Kidney (tissue), 22 donors: ENCODE measurements at places on chromosomes 2 and 18.

GRCh38 chr2:136008205-136008865 lies 22.9 kb upstream of the DARS1 start:
- DNase-seq, result no peak

GRCh38 chr2:850429-850828 lies 100.2 kb upstream of the SNTG2 start:
- no peak for DNase-seq

DNA sequence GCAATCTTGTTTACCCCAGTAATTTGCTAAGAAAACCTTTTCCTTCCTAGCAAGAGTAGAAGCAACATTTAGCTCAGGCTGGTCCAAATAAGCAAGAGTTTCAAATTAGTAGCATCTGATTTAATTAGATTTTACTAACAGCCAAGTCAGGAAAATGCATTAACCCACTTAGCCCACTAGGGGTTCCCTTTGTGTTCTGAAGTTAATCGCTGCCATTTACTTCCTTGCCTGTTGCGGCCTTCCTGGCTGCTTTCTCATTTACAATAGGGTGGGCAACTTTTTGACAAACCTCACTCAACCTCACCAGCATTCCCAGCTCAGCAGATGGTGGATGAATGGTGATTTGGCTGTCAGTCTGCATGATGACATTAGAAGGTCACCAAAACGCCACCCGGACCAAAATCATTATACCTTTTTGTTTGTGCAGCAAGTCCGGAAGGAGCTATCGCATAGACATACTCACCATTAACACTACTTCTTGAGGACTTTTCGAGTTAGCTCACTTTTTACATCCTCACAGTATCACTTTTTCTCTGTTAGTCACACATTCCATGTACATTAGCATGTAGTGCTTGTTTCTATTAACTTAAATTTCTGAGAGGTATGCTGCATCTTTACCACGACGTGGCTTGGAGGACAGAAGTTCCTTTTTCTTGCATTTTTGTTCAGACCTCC lies 101.5 kb upstream of the SETBP1 start:
- no peak for DNase-seq

DNA sequence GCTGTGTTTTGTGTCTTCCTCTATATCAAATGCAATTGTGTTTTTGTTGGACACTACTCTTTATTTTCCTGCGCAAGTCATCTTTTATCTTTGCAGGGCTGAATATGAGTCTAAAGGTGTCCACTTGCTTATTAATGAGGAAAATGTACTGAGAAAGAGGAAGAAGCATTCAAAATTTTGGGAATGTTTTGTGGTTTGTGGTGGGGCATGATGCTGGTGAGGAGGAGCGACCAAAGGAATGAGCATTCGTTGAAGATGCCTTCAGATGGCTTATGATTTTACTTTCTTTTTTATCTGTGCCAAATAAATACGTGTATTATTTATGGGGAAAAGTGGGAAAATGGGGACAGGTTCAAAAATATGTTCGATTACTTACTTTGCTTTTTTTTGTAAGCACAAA lies 63.9 kb upstream of the SMIM21 start:
- no peak for DNase-seq

GRCh38 chr2:110886826-110887573 lies 154.6 kb downstream of the ACOXL start:
- no peak for DNase-seq

DNA sequence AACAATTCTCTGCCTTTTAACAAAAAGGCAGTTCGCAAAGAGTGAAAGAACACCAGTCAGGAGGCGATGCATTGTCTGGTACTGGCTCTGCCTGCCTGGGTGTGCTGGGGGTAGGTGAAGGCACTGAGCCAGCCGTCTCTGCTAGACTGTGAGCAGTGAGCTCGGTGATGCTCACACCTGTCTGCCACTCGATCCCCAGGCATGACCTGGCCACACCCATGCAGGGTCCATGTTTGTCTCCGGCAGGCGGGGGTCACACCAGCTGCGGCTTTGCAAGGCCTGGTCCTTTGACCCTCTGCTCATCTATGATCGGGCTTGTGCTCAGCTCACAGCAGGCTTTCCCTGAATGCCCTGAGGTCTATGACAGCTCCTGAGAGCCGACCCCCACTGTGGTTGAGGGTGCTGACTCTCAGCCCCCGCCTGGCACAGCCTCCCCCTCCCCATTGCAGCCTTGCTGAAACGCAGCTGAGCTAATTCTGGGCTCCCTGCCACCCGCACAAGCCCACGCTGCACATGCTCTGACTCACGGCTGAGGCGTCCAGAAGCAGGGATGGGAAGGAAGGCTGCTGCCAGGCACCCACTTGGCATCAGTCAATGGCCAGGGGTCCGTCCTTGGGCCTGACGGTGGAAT lies 23.7 kb downstream of the CRACDL start:
- DNase-seq, result peak; percentile 33

GRCh38 chr2:231604685-231605606 lies 12.3 kb downstream of the TEX44 start:
- DNase-seq, result peak; percentile 100

- DNase-seq, result no peak
Observed at GRCh38 chr18:26792661-26793060, 72.8 kb downstream of the AQP4 start.

DNA sequence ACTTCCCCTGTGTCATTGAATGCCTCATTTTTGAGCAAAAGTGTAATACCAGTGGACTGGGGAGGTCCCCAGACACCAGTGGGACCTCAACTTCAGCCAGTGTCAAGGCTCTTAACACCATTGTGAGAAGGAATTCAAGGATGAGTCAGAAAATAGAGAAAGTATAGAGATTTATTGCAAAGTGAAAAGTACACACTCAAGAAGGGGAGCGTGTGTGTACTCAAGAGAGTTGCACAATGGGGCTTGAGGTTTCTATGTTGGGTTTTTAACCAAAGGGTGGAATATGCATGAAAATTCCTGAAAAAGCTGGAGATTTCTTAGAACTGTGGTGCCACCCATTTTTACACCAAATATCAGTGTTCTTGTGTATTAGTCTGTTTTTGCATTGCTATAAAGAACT lies 81.9 kb downstream of the ADCYAP1 start:
- no peak for DNase-seq

DNA sequence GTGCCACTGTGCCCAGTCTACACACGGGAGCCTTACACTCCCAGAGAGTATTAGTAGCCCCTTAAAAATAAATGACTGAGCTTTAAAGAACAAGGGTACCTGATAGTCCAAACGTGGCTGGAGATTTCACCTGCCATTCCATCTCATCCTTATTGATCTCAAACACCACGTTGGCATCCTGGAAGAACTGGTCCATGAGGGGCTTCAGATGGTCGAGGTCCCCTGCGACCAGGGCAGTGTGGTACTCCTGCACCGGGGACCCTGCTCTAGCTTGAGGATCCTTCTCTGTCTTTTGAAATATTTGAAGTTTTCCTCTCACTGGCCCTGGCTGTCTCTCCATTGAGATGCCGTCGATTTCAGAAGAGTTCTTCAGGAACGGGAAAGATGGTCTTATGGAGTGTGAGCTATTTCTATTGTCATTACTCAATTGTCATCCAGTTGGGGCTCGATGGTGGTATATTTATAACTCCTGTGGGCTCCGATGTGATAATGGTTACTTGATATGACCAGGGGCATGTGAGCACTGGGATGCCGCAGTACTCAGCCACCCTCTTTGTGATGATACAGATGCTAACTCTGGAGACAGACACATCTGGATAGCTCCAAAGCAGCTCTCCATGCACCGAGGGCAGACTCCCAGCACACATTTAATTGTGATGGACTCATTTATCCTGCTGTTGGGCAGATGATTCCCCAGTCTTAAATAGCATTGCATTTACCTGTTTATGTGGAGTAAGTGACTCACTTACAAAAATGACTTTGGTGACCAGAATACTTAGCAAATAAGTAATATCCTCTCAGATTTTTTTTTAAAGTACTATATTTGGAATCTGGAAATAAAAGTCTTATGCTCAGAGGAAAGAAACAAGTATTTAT lies 22.8 kb downstream of the ASB18 start:
- no peak for DNase-seq

DNA sequence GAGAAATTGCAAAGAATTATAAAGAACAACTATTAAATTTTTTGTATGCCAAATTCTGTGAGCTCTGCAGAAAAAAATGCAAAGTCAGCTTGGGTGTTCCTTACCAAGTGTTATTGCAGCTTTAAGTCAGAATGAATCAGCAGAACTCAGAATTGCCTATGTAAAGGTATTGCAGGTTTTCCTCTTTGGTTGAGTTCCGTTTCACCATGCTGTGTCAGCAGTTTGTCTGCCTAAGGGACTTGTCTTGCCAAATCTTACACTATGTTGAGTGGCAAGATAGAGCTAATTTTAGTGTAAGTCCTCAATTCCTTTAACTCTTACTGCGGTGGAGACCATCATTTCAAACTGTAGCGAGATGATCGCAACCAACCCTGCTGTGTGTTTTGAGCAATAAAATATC lies 38.8 kb downstream of the ADAM23 start:
- DNase-seq, result no peak

DNA sequence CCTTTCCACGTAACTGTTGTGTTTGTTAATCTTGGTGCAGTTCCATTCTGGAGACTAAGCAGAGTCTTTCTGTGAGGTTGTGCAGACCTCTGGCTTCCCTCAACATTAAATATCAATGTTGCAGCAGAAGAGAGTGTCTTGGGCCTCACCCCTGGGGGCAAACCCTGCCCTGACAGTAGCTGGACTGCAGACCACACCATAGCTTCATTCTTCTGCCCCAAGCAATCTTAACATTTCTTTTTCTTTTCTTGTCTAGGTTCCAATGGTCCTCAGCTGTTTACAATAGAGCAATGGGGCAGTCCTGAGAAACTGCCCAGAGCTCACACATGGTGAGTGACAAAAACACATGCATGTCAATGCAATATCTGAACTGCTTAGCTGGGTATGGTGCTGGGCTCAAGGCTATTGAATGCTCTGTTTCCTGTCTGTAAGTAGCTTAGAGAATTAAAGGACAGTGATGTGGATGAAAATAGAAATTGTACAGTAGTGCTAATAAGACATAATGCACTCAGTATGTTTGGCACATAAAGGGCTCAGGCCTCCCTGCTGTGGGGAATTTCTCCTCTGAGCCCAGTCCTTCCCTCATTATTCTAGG lies 237.6 kb downstream of the ALPK2 start:
- DNase-seq, result no peak

DNA sequence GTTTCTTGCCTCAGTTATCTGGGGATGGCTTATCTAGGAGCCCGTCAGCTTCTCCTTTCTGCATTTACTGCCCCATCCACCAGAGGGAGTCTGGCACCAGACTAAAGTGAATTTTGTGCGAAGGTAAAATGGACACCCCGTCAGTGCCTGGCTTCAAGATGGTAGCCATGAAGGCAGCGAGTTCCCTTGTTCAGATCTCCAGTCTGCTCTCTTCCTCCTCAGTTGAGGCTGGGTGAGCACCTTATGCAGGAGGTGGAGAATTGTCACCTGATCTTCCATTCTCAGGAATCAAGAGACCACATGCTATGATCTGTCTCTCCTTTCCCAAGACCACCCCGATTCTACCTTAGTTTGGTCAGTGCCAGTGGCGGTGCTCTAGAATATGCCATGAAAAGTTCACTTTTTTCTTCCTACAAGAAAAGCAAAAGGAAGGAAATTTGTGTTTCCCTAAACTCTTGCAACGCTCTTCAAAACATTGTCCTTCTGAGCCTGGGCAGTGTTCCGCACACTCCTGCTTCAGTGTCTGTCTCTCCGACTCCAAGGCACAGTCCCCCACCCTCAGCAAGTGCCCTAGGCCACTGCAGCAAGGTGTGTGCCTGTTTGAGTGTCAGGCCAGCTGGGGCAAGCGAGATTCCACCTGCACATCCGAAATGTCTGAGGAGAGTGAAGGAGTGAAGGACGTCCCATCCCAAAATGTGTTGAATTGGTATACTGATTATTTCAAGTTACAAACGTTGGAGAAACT lies 168.6 kb downstream of the SS18 start:
- DNase-seq, result no peak

DNA sequence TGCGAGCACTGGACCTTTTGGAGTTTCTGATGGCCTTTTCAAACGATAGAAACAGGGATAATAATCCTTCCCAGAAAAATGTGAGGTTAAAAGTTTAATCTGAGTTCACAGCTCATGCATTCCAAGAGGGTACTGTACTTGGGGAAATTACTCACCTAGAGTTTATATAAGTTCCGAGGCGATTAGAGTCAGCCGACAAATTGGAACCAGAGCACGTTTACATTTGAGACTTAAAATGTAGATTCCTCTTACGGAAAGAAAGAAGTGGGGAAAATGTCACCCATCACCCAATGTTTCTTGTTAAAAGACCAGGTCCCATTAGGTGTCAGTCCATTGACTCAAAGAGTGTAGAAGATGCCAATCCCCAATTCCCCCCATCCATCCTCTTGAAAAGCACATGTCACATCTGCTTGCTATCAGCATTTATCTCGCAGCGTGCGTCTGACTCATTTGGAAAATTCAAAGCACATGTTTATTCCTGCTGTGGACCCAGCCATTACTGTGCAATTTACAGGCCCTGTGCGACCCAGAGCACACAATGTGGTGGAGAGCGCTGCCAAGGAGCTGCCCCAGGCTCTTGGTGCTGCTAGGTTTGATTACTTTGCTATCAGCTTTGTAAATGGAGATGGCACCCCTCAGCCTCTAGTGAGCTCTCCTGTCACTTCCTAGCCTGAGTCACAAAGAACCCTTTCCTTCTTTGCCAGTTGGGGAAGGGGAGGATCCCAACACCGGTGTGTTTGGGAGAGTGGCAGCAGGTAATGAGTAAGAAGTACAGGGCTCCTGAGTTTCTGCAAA lies 104.8 kb downstream of the COLEC12 start:
- DNase-seq, result no peak

GRCh38 chr18:55582325-55582724 lies 5.7 kb downstream of the TCF4 start:
- DNase-seq, result no peak

DNA sequence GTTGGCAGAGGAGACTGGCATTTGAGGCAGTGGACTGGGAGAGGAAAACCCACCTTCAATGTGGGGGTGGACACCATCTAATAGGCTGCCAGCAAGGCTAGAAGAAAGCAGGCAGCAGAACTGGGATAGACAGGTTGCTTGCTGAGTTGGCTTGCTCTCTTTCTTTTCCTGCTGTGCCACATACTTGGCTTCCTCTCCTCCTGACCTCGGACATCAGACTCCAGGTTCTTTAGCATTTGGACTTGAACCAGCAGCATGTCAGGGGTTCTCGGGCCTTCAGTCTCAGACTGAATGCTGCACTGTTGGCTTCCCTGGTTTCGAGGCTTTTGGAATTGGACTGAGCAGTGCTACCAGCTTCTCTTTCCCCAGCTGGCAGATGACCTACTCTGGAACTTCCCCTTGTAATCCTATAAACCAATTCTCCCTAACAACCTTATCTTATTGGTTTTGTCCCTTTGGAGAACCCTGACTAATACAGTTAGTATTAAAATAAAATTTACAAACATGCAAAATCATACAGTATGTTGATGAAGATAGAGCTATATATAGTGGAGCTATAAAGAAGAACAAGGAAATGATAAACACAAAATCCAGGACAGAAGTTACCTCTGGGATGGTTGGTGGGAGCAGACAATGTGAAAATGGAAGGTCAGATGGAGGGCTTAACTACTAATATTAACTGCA lies 15.9 kb downstream of the DSEL start:
- DNase-seq, result no peak

GRCh38 chr2:33122726-33123125 lies 176.0 kb downstream of the LTBP1 start:
- DNase-seq, result no peak
